Cerebellar nuclear complex (tissue), 1 donor: ENCODE measurements at places on chromosomes 11 and 22.
A peak's percentile ranks its signal among the peaks of the same experiment; 100 is the strongest.

GRCh38 chr11:124982043-124982442 is 28.0 kb downstream of the CCDC15 start:
- no peak for DNase-seq

GRCh38 chr11:106585061-106585460 is 433.2 kb downstream of the GUCY1A2 start:
- DNase-seq: no peak

GRCh38 chr11:37595845-37596244 is 997.8 kb upstream of the RAG2 start:
- no peak for DNase-seq

GRCh38 chr22:19688301-19689290 is 25.7 kb upstream of the SEPTIN5 start:
- DNase-seq: no peak

DNA sequence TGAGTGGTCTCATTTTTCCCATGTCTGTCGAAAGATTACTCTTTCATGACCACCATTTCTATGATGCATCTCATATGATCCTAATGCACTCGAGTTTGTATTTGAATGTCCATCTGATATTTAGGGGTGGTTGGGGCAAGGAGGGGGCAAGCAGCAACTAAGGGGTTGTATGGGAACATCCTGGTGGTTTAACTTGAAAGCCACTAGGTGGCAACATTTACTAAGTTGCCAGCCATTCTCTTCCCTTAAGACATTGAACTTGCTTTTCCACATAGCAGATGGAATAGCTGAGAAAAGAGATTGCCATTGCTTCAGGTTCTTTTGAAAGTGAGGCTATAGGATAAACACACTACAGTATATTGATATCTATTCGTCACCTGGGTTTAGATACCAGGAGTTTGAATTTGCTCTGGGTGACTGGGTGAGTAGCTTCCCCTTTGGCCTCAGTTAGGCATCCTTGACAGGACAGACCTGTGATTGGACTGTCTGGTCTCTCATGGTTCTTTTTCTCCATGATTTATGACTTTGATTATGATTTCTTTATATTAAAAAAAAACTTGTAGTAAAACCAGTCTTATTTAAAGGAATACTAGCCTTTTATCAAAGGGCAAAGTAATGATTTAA is 32.4 kb downstream of the NF2 start:
- no peak for DNase-seq

- DNase-seq: no peak
These were observed 24.4 kb downstream of the MRGPRG start for GRCh38 chr11:3194016-3194816.

GRCh38 chr11:68204402-68204801 is 8.7 kb downstream of the KMT5B start:
- no peak for DNase-seq

GRCh38 chr11:22976146-22976545 is 115.9 kb upstream of the CCDC179 start:
- no peak for DNase-seq

- peak; percentile 14 for DNase-seq
These were observed 52.5 kb downstream of the TPCN2 start for GRCh38 chr11:69101115-69101791.

- DNase-seq: no peak
These were observed 512.5 kb downstream of the OPCML start for GRCh38 chr11:133019545-133020371.

DNA sequence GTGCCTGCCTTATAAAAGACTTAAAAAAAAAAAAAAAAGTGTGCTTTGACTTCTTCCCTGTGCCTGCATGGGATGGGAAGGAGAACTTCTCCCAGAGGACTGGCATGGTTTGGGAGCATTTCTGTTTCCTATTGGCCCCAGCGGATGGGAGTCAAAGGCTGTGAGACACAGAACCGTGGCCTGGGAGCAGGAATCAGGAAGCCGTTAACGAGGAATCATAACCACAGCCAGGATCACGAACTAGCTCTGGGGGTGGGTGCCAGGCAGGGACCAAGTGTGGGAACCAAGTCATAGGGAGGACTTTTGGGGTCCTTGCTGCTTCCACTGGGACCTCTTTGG is 526 bp downstream of the C1QTNF6 start:
- DNase-seq: no peak

GRCh38 chr11:415640-416041 is 842 bp upstream of the SIGIRR start:
- no peak for DNase-seq

- DNase-seq: no peak
These were observed 6.2 kb downstream of the GAL3ST1 start for GRCh38 chr22:30568137-30568805.

GRCh38 chr11:10941871-10942270 is 84.0 kb upstream of the ZBED5 start:
- DNase-seq: no peak

GRCh38 chr22:36740716-36741115 is 35.2 kb downstream of the IFT27 start:
- no peak for DNase-seq

DNA sequence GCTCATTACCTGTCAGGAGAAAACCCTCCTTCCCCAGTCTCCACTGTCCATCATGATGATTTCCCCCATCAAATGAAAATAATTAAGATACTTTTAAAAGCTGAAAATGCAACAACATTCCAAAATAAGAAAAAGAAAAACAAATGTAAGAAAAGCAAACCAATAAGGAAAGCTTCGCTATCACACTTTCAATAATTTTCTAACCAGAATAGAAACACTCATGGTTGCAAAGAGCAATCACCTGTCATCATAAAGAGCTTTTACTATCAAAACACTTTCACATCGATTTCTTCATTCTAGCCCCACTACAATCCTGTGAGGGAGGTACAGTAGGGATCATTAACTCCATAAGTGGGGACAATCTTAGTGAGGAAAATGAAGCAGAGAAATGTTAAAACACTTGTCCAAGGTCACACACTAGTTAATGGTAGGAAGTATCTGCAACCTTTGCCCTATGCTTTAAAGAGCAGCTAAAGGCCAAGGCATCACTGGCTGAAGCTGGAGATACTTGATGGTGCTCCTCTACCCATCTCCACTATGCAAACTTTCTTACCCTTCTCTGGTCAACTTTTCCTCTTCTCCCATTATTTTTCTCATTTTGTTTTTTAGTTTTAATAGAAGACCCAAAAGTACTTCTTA is 2.6 kb downstream of the RBM4B start:
- no peak for DNase-seq

DNA sequence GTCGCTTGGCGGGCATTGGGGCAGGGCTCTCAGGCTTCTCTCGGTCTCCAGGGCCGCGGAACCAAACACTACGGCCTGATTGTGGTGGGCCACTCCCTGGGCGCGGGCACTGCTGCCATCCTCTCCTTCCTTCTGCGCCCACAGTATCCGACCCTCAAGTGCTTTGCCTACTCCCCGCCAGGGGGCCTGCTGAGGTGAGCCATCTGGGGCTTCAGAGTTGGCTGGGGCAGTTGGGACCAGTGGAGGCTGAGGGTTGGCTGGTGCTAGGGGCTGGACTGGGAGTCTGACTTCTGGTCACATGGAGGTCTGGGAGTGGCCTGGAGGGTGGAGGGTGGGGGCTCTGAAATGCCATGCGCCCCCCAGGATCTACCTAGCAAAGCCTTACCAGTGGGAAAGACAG is 15.3 kb upstream of the MYRF start:
- no peak for DNase-seq

- DNase-seq: no peak
These were observed at the start of gene DCHS1 for GRCh38 chr11:6655790-6656583. Gene DCHS1, minus strand, starts transcription at chr11:6655809. Its CDS starts 14,196 bp downstream, at chr11:6641613.

DNA sequence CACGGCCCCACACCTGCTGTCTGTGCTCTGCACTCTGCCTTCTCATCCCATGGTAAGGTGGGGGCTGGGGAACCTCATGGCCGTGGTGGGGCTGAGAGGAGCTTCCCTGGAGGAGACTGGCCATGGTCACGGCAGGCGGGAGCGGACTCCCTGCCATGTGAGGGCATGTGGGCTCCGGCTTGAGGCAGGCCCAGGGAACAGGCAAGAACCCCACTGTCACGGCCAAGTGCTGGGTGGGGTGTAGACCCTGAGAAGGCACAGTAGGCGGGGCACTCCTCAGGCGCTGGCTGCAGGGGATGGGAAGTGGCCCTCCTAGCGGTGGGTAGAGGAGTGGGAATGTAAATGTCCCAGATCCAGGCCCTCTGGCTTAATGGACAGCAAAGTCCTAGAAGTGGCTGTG is 1262.7 kb downstream of the BRD1 start:
- DNase-seq: no peak

GRCh38 chr11:47177229-47177845 is 658 bp upstream of the ARFGAP2 start:
- no peak for DNase-seq

- no peak for DNase-seq
These were observed 37.6 kb downstream of the LIF start for GRCh38 chr22:30208631-30209603.

- DNase-seq: no peak
These were observed 69.4 kb downstream of the OSBP2 start for GRCh38 chr22:30763815-30764673.

GRCh38 chr11:17740649-17741235 is 6.2 kb downstream of the KCNC1 start:
- no peak for DNase-seq

- no peak for DNase-seq
These were observed 131.3 kb downstream of the C11orf91 start for GRCh38 chr11:33569333-33569732.

DNA sequence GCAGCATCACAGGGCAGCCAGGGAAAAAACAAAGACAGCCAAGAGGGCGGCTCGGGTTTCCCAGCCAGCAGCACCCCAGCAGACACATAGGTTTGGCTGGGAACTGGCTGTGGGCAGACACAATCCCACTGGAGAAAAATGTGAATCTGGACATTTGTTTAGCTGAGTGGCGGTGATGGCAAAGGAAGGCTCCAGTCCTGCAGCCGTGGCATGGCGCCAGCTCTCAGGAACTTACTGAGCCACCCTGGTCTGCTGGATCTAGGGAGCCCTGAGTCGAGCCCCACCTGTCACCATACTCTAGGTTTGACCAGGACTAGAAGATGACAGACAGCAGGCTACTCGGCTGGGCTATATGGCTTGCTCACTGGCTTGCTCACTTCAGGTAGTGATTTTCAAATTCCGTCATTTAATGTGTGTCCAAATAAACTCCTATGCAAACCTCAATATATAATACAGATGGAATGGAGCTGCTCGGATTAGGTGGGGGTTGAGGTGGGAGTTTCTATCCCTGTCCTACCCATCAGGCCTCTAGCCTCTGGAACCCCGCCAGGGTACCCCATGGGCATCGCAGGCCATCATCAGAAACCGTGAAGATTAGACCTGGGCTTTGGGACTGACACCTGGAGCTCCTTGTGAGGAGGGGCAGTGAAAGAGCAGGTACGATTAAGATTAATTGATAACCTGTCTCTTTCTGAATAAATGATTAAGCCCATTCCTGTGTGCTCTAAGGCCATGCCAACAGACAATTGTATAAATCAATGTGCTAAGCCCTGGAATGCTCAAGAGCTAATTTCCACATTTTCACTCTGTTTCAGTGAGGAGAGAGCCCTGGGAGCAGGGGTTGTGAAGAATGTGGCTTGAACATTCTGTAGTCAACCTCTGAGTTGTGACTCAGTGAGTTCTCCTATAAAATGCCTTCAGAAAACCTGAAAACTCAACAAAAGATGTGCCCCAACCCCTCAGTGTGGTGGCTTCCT is 42.5 kb downstream of the GALNT18 start:
- DNase-seq: no peak

GRCh38 chr11:119361941-119362725 is 15.6 kb upstream of the MFRP start:
- DNase-seq: no peak

DNA sequence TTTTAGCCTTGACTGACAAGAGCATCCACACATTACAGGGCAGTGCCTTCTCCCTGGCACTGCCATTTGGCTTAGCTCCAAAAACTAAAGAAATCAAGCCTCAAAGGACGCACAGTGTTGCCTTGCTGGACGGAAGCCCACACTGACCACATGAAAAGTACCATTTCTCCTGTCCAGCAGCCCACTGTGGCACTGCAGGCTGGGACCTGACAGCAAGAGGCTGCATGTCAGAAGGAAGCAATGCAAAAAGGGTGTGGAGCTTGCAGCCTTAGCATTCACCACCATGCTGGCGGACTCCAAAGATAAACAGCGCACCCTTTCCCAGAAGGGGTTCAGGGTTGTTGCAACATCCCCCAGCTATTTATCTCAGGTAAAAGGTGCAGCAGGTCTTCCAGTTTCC is 109.3 kb upstream of the BMAL1 start:
- no peak for DNase-seq

- DNase-seq: no peak
These were observed 31.3 kb downstream of the SHANK3 start for GRCh38 chr22:50703726-50704509.

DNA sequence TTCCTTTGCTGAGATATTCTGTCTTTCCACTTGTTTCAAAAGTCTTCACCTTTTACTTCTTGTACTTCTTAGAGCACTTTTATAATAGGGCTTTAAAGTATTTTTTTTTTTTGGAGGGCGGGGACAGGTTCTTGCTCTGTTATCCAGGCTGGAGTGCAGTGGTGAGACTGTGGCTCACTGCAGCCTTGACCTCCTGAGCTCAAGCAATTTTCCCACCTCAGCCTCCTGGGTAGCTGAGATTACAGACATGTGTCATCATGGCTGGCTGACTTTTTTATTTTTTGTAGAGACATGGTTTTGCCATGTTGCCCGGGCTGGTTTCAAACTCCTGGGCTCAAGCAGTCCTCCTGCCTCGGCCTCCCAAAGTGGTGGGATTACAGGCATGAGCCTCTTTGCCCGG is 57.9 kb downstream of the DYNC2H1 start:
- no peak for DNase-seq

- DNase-seq: no peak
These were observed 42.6 kb upstream of the MPEG1 start for GRCh38 chr11:59255281-59255680.

DNA sequence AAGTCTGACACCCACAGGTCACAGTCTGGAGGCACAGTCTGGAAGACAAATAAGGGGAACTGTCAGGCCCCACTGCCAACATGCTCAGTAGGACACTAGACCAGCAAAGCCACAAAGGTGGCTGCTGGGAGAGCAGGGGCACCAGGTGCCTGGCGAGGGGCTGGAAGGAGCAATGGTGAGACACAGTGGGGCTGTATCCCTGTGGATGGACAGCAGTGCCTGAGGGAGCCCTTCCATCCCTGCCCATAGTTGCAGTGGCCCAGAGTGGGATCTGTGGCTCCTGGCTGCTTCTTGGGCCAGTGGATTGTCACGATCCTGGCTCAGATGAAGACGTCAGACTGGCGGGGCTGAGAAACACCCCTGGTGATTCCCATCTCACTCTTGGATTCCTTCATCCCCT is 154.6 kb downstream of the DSCAML1 start:
- DNase-seq: no peak

DNA sequence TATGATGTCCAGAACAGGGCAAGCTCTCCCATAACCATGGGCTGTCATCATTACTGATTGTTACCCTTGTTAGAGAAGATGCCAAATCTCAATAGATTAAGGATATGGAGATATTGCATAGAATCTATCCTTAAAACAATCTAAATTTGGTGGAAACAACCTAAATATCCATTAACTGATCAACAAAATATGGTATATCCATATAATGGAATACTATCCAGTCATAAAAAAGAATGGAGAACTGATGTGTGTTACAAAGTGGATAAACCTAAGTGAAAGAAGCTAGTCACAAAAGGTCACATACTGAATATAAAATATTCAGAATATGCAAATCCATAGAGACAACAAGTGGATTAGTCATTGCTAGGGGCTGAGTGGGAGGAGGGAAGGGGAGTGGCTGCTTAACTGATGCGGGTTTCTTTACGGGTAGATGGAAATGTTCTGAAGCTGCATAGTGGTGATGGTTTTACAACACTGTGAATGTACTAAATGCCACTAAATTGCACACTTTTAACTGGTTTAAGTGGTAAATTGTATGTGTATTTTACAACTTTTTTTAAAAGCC is 36.1 kb upstream of the SMCO4 start:
- no peak for DNase-seq

GRCh38 chr11:12087075-12088004 is 23.1 kb upstream of the MICAL2 start:
- peak; percentile 19 for DNase-seq
